EL (cell line): ENCODE measurements at places on chromosomes 12 and 14.

DNA sequence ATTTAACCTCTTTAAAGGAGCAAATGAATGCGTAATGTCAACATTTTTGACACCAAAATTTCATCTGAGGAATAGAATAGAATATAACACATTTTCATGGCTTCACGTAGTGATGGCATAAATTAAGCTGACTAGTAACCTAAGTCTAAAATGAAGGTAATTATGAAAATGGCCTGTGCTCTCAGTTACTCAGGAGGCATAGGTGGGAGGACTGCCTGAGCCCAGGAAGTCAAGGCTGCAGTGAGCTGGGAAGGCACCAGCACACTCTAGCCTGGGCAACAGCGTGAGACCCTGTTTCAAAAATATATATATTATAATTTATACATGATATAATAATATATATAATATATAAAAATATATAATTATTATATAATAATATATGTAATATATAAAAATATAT, 383.2 kb upstream of the ATP2B1 start:
- no peak for DNase-seq

- DNase-seq, result peak; percentile 26
Measured at GRCh38 chr12:25014961-25015360, 66.1 kb upstream of the BCAT1 start.

DNA sequence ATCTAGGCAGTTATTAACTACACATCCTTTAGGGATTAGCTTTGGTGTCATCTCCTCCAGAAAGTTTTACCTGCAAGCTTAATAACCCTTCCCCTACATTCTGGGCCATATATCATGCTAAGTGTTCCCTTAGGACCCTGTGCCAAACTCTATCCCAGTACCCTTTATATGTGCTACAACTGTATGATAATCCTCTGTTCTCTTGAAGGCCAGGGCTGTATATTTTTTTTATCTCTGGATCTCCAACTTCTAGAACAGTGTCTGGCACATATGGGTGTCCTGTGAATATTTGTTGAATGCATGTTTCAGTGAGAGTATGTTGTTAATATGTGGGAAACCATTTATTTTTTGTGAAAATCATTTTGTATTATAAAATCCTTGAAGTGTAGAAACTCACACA, 106.7 kb downstream of the PPM1A start:
- DNase-seq, result no peak

DNA sequence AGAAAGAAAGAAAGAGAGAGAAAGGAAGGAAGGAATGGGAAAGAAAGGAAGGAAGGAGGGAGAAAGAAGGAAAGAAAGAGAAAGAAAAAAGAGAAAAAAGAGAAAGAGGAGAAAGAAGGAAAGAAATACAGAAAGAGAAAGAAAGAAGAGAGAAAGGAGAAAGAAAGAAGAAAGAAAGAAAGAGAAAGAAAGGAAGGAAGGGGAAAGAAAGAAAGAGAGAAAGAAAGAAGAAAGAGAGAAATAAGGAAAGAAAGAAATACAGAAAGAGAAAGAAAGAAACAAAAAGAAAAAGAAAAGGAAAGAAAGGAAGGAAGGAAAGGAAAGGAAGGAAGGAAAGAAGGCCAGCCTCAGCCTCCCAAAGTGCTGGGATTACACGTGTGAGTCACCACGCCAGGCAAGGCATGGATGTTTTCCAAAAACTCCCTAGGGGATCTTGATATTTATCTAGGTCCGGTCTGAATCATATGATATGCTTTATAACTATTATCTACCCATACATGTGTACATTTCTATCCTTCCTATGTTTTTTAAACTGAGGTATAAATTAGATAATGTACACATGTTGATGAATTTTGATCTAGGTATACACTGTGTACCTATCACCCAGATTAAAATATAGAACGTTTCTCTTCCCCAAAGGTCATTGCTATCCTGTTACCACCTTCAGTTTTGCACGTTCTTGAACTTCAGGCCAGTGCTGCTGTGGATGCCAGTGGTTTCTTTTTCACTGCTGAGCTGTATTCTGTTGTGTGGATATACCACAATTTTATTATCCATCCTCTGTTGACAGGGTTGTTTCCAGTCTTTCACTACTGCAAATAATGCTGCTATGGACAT, 177.9 kb downstream of the RBM19 start:
- DNase-seq, result peak; percentile 80

DNA sequence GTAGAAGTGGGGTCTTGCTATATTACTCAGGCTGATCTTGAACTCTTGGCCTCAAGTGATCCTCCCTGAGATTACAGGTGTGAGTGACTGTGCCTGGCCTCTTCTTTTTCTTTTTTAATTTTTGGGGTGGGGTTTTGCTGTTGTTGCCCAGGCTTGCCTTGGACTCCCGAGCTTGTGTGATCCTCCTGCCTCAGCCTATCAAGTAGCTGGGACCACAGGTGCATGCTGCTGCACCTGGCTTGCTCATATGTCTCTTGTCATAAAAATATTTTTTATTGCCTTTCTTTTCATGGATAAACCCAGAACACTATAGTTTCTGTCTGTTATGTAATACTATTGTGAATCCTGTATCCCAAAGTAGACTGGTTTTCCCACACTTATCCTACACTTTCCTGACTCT, 26.0 kb downstream of the SCYL2 start:
- DNase-seq, result no peak

- no peak for DNase-seq
Measured at GRCh38 chr12:114888928-114889584, 205.1 kb upstream of the TBX3 start.
